Fibroblast of lung (primary cell): ENCODE measurements at places on chromosomes 12 and 14. TPM values are rescaled to one million over a fixed set of nuclear protein-coding genes. Genes with fewer than 3 reads are reported as not detected.

Gene APEX1
- total RNA-seq, result 66.6 and 86.5 TPM in 2 replicates

Gene NOVA1
- total RNA-seq, result 3.6 and 5.1 TPM in 2 replicates

Gene CPNE6
- total RNA-seq, result not detected in 2 replicates

Gene KRT2
- total RNA-seq, result not detected in 2 replicates

Gene GSG1
- 0.26 and 0.66 TPM in 2 replicates for total RNA-seq

Gene INHBC
- not detected in 2 replicates for total RNA-seq

Gene CLEC2A
- not detected in 2 replicates for total RNA-seq
